ENCODE measurements at places on chromosomes 3 and 15. TPM values are rescaled to one million over a fixed set of nuclear protein-coding genes. Genes with fewer than 3 reads are reported as not detected.

GRCh38 chr3:76864355-76864754 lies 175.5 kb upstream of the ROBO2 start:
- no peak for DNase-seq

- DNase-seq: no peak
Observed at GRCh38 chr3:30567139-30567753, 39.2 kb upstream of the TGFBR2 start.

- DNase-seq: no peak
Observed at GRCh38 chr3:104108522-104108921, 1258.2 kb upstream of the ALCAM start.

- DNase-seq: no peak
Observed at GRCh38 chr3:185024406-185024805, 128.5 kb downstream of the C3orf70 start.

DNA sequence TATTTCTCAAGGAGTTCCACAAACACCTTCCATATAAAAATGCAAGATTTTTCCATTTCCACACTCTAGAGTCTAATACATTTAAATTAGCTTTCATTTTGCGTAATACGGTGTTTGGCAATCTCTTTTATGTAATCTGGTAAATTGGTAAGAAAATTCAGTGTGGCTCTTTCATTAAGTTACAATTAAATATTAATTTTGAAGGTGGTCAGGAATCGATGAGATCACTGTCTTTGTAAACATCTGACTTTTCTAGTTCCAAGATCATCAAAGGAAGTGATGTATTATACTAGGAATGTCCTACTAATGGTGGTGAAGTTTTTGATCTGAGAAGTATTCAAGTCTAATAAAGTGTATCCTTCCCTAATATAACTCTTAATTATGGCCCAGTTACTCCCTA lies 1.1 kb upstream of the UTS2B start:
- no peak for DNase-seq

GRCh38 chr15:83793069-83793468 lies 139.1 kb downstream of the ADAMTSL3 start:
- DNase-seq: no peak

GRCh38 chr3:48256557-48256956 lies 15.7 kb downstream of the ZNF589 start:
- no peak for DNase-seq

Gene CCNDBP1
- 39.6 TPM for total RNA-seq
